A673 (cell line): ENCODE measurements at places on chromosomes 4 and X. TPM values are rescaled to one million over a fixed set of nuclear protein-coding genes. Genes with fewer than 3 reads are reported as not detected.

- DNase-seq: no peak
These were observed 307.9 kb downstream of the C4orf33 start for GRCh38 chr4:129403848-129404247.

GRCh38 chrX:150610043-150610442 lies 41.6 kb downstream of the MTM1 start:
- DNase-seq: no peak

DNA sequence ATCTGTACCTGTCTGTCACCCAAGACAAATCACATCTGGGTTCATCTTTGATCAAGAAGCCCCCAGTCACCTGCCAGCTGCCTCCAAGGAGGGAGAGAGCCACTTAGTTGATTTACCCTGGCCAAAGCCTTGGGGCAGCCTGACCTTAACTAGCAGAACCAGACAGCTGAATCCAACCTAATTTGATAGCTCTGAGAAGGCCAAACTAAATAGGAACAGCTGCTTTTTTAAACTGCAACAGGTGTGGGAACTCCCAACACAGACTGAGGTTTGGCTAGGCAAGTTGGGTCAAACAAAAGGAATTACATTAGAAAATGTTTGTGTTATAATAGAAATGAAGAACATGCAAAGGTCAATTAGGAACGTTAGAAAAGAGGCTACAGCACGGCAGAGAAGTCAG lies 375.7 kb downstream of the NLGN4X start:
- DNase-seq: no peak

DNA sequence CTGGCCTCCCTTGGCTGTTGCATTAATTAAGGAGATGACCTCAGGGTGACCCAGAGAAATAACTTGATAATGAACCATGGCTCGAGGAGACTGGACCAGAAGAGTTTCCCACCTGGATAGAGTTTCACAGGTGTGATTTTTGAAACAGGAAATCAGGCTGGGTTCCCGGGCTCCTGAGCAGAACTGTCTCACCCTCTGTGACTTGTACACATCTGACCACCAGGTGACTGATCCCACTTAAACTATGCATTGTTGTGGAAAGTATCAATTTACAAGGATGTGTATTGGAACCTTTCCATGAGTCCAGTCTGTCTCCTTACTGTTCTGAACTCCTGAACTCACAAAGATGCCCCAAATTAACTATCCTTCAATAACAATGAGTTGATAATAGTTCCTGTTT lies 220.3 kb downstream of the PTTG2 start:
- DNase-seq: no peak

- DNase-seq: no peak
These were observed 153.5 kb downstream of the CAMK2D start for GRCh38 chr4:113607998-113608397.

DNA sequence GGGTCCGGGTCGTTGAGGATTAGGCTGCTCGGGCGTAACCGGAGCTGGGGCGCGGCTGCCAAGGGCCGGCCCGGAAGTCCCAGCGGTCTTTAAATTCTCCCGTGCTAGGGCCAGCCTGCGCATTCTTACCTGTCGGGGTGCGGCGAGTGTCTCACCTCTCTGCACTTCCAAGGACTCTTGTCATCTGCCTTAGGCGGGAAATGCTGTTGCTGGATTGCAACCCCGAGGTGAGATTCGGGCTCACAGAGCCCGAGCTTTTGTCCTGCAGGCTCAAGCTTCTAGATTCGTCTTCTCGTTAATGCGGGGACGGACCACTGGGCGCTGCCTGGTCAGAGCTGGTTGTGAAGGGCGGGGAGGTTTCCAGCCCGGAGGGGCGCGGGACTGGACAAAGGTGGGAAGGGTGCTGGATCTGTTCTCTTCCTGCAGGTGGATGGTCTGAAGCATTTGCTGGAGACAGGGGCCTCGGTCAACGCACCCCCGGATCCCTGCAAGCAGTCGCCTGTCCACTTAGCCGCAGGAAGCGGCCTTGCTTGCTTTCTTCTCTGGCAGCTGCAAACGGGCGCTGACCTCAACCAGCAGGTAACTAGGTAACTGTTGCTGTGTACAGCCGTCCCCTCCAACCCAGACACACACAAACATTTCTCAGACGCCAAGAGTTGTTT lies at the start of gene ANKRD37:
Gene ANKRD37 (plus strand): TSS at position 118 of the 662 bp plus-strand sequence. CDS start 83 bp downstream, at position 201.
- DNase-seq: no peak

GRCh38 chr4:112125416-112125815 lies 19.8 kb upstream of the FAM241A start:
- no peak for DNase-seq

DNA sequence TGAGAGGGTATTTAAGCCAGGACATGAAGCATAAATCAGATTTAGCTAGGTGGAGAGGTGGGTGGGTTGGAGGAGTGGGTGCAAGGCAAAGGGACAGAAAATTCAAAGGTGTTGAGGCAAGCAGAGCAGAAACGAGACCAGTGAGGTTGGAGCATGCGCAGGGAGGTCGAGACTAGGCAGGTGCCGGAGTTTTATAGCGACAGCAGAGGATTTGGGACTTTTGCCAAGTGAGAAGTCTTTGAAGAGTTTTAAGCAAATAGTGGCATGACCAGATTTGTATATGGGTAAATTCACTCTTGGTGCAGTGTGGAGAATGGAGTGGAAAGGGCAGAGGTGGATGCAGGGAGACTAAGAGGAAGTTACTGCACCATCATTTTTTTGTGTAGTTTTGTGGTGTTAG lies 107.0 kb upstream of the TLR2 start:
- DNase-seq: no peak

- no peak for DNase-seq
These were observed 925.6 kb downstream of the SH3BGRL start for GRCh38 chrX:82127228-82128123.

DNA sequence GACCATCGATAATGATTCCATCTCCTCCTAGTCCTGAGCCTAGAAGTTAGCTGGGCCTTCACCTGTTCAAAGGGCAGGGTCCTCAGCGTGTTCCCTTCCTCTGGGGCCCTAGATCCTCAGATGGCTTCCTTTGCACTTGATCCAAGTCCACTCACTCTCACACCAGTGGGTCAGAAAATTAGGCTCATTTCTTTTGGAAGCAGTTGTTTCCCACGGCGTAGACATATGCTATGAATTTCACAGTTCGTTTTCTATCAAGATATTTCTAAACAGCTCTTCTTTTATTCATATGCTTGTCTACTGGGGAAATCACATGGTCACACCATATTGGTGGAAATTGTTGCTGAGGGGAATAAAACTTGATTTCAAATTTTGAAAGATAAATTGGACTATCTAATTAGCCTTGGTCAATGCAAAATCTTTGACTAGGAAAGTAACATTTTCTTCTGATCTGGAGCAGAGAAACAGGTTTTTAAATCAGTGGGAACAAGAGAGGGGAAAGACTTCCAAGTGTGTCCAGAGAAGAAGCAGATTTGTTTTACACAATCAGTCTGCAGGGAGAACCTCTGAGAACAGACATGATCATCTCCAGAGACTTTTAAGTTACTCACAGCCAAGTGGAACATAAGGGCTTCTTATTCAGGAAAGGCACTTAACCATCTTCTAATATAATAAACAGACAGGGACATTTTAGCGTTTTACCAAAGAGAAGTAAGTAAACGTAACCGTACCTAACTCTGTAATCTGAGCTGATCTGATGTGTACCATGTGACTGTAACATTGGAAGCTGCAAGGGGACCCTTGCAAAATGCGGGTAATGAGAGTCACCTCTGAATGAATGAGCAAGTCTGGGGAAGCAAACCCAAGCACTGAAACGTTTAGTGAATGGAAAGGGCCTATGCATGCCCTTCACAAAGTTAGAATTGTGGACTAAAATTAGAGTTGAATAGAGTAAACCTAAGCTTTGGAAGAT lies 455.7 kb upstream of the FAT1 start:
- no peak for DNase-seq

- peak; percentile 14 for DNase-seq
These were observed 61.9 kb upstream of the IRF2 start for GRCh38 chr4:184536065-184536880.

DNA sequence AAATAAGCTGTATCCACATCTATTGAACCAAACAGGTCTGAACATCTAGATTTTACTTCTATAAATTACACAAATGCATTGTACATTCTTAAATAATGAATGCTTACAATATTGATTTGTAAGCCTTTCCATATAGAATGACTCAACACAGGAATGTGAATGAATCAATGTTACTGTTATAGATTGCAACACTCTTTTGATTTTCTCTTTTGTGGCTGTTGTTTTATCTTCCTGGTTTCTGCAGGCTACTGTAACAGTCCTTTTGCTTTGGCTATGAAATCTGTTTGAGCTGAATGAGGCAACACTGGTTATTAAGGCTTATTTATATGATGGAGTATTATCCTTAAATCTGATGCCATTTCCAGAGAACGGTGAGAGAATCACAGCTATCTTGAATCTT lies 49.5 kb downstream of the GPR50 start:
- DNase-seq: no peak

DNA sequence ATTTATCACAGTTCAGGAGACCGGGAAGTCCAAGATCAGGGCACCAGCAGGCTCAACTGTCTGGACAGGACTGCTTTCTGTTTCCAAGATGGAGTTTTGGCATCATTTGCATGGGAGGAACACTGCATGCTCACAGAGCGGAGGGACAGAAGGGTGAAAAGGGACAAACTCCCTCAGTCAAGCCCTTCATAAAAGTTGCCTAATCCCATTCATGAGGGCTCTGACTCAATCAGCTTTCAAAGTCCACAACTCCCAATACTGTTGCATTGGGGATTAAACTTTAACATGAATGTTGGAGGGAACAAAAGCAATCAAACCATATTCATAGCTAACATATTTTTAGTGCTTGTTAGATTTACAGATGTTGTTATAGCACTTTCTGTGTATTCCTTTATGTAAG lies 158.9 kb upstream of the MAD2L1 start:
- DNase-seq: no peak

DNA sequence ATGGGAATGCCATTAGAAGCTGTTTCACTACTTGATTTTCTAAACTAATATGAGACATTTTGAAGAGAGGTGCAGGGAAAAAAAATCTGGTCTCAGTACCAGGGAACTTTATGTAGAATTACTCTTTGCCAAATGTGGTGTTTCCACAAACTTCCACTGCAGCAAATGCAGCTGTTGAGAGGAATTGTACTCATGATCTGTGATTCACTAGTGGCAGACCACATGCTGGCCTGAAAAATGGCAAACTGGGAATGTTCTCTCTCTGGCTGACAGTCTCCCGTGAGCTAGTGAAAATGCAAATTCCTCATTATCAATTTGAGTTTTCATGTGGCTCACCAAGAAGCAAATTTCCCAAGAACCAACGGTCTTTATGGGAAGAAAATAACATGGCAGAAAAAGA lies 37.8 kb upstream of the GPR101 start:
- DNase-seq: no peak

DNA sequence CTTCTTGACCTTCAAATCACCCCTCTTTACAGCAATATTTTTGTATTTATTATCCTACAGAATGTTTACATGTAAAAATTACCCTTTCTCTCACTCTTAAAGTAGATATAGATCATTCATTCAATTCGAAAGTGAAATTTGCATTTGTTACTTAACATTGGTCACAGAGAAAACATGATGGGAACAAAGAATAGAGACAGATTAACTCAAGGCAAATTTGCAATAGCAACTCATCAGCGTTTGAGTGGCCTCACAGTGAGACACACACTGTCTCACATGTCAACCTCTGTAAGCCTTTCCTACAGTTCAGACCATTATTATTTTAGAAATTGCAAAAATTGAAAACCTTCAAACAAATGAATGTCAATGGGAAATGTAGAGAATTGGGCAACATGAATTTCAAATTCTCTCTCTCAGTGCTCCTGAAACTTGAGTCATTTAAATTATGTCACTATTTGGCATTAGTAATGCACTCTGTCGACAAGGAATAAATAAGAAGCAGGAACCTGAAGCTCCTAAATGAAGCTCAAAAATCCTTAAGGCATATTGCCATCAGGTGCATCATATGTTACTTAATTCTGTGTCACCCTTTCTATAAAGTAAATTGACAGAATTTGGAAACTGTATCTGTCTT lies 148.3 kb upstream of the ANXA10 start:
- DNase-seq: no peak

GRCh38 chrX:50161127-50161526 lies 39.7 kb downstream of the AKAP4 start:
- DNase-seq: no peak

DNA sequence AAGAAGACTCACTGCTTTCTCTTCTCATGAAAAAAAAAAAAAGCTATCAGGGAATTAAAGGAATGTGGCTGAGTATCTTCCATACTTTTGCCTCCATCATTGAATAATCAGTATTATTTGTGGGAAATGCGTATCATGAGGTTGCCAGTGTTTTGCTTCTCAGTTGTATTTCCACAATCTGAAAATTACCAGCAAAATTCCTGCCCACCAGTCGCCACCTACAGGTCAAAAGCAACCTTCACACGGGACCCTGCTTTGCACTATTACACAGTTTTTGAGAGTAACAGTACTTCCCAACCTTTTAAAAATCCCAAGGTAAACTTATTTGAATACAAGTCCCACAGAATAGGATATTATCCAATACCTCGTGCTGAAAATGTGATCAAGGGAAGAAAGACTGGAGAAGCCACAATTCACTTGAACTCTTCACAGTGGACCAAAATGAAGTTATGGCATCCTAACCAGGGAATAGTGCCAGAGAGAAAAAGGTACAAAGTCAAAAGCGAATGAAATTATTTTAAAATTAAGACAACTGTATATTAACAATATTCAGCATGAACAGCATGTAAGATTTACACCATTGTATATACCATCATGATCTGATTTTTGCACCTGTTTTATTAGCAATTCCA lies 30.4 kb downstream of the PGRMC1 start:
- DNase-seq: peak; percentile 36

GRCh38 chrX:64389489-64389888 lies 5.8 kb downstream of the MTMR8 start:
- DNase-seq: no peak

- DNase-seq: no peak
These were observed 137.4 kb upstream of the MAMLD1 start for GRCh38 chrX:150225756-150226155.

DNA sequence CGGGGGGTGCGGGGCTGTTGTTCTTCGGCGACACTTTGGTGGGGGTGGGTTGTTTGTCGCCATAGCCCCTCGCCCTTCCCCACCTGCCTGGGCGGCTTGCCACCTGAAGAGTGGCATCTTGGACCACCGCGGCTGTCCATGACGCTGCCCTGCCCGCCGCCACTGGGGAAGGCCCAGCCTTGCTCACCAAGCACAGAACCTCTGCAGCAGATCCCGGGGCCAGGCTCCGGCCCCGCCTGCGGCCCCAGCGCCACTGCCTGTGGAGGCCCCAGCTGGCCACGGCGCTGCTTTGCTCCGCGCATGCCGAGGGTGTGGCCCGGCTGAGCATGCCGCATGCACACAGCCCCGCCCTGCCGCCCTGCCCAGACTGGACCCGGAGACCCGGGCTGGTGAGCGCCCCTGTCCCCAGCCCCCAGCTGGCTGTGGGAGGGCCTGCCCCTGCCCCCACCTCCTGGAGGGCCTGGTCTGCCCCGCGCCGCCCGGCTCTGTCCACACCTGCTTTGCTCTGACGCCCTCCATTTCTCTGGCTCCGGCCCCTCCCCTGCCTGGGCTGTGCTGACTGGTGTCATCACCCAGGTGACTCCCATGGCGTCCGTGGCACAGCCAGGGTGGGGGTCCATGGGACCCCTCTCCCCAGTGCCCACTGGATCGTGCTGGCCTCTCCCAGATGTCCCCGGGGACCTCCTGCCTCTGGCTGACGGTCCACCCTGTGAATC lies 5.3 kb downstream of the NAT8L start:
- no peak for DNase-seq

Gene EXOC1L
- not detected in 2 replicates for total RNA-seq

Gene LUZP4
- not detected in 2 replicates for total RNA-seq

Gene ARMCX4
- total RNA-seq: 12.0 and 13.3 TPM in 2 replicates

Gene SLITRK4
- total RNA-seq: not detected in 2 replicates

Gene STBD1
- not detected in 2 replicates for total RNA-seq
